Airway epithelial cell (primary cell): ENCODE measurements at places on chromosomes 4 and X. TPM values are rescaled to one million over a fixed set of nuclear protein-coding genes. Genes with fewer than 3 reads are reported as not detected.

Gene RIBC1
- 0.74 and 1.5 TPM in 2 replicates for total RNA-seq

Gene ARMCX6
- total RNA-seq: 8.0 and 13.6 TPM in 2 replicates

Gene TEX13C
- not detected in 2 replicates for total RNA-seq

Gene GUCY1A1
- 6.9 and 8.5 TPM in 2 replicates for total RNA-seq

Gene RGN
- not detected in 2 replicates for total RNA-seq

Gene FAM53A
- 0.42 and 1.1 TPM in 2 replicates for total RNA-seq

Gene FAM9C
- total RNA-seq: not detected in 2 replicates

Gene GAGE12E
- not detected in 2 replicates for total RNA-seq

Gene FMR1NB
- total RNA-seq: not detected in 2 replicates

Gene EFHC2
- 0.56 and 1.3 TPM in 2 replicates for total RNA-seq

Gene SHOX
- not detected in 2 replicates for total RNA-seq

Gene FRMD7
- not detected in 2 replicates for total RNA-seq

Gene NWD2
- 0.07 TPM in 1 of 2 replicates, not detected in the other for total RNA-seq

Gene USP17L20
- total RNA-seq: not detected in 2 replicates

Gene TBX22
- total RNA-seq: not detected in 2 replicates

Gene CXCL3
- 2.2 and 5.0 TPM in 2 replicates for total RNA-seq

Gene PASD1
- total RNA-seq: not detected in 2 replicates

Gene ZNF718
- total RNA-seq: 3.5 and 4.8 TPM in 2 replicates

Gene DOK7
- total RNA-seq: 3.4 and 3.6 TPM in 2 replicates

Gene MAGEE2
- total RNA-seq: not detected in 2 replicates

Gene JCHAIN
- not detected in 2 replicates for total RNA-seq

Gene ARHGAP36
- total RNA-seq: not detected in 2 replicates

Gene CXCL6
- total RNA-seq: 2.3 and 3.6 TPM in 2 replicates

Gene FATE1
- not detected in 2 replicates for total RNA-seq

Gene CCNG2
- 38.8 and 41.2 TPM in 2 replicates for total RNA-seq

Gene KCNIP4
- not detected in 2 replicates for total RNA-seq

Gene FAM9B
- total RNA-seq: not detected in 2 replicates

Gene PWWP3B
- total RNA-seq: 0.65 and 0.99 TPM in 2 replicates

Gene CAPN6
- total RNA-seq: 0.14 TPM in 1 of 2 replicates, not detected in the other
